ENCODE measurements at places on chromosomes 13 and 19.

DNA sequence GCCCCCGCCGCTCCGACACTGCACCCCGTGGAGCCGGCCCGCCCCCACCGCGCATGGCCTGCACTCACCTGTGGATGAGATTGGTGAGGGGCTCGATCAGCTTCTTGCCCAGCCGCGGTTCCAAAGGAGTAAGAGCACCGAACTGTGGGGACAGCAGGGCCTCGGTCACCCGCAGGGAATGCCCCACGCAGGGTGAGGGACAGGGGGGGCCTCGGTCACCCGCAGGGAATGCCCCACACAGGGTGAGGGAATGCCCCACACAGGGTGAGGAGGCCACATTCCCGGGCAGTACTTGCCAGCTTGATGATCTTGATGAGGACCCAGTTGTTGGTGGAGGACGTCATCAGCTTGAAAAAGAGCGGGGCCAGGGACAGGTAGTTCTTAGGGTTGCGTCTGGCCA lies 22.3 kb downstream of the AP3D1 start:
- no peak for DNase-seq

GRCh38 chr13:98406971-98407370 lies 169.9 kb downstream of the STK24 start:
- no peak for DNase-seq

- no peak for DNase-seq
These were observed 4.1 kb downstream of the SOX21 start for GRCh38 chr13:94708031-94708859.

DNA sequence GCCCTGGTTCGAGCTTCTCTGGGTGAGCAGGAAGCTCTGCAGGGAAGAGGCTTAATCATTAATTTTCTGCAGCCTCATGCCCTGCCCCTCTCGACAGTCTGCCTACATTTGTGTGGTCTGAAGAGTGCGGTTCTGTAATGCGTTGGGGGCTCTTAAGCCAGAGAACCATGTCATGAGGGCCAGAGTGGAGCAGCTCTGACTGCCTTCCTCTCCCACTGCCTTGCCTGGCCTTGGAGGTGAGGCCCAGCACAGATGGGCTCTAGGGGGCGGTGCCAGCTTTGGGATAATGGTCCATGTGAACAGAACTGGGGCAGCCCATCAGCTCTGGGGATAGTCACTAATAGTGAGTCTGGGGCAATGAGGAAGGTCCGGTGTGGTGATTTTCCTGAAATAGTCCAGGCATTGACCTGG lies 5.7 kb downstream of the FGF9 start:
- no peak for DNase-seq

- no peak for DNase-seq
These were observed 21.7 kb upstream of the LSM14A start for GRCh38 chr19:34150558-34150957.

GRCh38 chr13:26494571-26495195 lies 62.8 kb upstream of the WASF3 start:
- DNase-seq = no peak

GRCh38 chr13:108428691-108429090 lies 159.2 kb downstream of the TNFSF13B start:
- DNase-seq = no peak

DNA sequence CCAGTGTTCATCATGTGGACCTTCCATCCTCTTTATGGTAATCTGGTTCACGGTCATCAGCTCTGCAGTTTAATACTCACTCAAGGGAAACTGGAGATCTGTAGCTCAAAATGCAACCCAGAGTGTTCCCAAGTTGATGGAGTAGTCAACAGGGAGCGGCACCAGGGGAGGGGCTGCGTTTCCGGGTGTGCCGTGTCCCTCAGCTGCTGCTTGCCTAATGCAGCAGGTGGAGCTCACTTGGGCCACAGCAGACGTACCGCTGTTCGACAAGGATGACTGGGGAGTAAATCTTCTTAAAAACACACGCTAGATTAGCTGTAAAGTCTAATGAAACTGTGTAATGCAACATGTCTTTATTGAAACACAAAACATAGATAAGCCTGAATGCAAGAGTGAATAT lies 81.1 kb downstream of the TNFSF13B start:
- DNase-seq = no peak

GRCh38 chr13:24225930-24226329 lies 65.4 kb downstream of the SPATA13 start:
- no peak for DNase-seq

GRCh38 chr19:15837221-15837731 lies 21.8 kb upstream of the OR10H1 start:
- DNase-seq = peak; percentile 94

GRCh38 chr13:102487330-102487729 lies 85.5 kb upstream of the FGF14 start:
- DNase-seq = no peak

DNA sequence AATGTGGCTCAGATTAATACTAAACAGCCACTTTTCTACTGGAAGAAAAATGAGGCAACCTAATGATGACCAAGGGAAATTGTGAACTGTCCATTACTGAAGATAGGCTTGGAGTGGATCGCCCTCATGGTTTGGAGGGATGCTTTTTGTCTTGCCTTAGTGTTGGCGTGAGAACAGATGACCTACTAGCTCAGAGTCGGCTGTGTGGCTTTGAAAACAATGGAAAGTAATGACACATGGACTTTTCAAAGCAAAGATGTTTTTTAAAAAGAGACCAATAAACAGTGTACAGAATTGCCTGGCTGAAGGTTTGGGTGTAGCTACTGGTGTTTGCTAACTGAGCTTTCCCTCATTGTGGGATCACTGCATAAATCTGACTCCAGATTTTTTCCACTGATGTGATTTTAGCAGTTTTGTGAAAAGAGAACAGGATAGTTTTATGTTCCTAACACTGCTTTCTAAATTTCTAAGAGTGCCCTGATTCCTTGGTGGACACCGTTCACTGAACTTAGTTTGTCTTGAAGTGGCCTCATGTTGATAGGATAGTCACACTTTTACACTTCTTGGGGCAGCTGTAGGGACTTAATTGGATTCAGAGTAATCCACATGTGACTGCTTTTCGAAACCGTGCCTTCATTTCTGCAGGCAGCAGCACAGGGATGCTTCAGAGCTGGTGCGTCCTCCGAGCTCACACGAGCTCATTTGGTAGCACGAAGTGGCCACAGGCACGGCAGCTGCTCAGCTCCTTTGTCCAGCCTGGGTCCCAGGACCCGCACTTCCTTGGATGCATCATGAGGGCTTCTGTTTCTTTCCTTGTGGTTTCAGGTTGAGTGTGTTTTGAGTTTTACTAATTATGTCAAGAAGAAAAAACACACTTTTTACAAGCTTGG lies 4.3 kb downstream of the CEBPG start:
- DNase-seq = no peak

- DNase-seq = no peak
These were observed 214.2 kb downstream of the DNAJC15 start for GRCh38 chr13:43237616-43238015.

GRCh38 chr19:41415154-41415571 lies 12.0 kb downstream of the B3GNT8 start:
- DNase-seq = no peak

DNA sequence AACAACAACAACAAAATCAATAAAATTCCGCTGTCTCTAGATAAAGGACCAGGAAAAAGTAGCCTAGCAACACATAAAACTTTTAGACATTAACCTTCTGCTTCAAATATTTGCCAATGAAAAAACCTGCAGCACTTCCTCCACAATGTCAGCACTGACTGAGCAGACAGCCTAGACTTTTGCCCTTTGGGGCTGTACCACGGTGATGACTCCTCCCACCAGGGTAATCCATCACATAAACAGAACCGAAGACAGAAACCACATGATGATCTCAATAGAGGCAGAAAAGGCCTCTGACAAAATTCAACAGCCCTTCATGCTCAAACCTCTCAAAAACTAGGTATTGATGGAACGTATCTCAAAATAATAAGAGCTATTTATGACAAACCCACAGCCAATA lies 30.2 kb upstream of the TRPC4 start:
- peak; percentile 6 for DNase-seq

DNA sequence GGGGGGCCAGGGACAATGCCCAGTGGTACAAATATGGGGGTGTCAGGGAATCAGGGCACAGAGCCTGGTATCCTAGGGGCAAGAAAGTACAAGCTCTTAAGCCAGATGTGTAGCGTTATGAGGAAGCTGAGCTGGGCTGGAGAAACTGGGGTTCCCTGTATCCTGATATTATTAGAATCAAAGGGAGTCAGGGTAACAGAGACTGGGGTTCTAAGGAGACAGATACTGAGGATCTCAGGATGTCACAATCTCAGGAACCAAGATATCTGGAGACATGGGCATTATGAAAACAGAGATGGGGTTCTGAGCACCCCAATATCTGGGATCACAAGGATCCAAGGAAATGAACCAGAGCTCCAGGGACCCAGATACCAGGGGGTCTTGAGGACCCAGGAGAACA lies 784 bp downstream of the BCL3 start:
- DNase-seq = no peak

DNA sequence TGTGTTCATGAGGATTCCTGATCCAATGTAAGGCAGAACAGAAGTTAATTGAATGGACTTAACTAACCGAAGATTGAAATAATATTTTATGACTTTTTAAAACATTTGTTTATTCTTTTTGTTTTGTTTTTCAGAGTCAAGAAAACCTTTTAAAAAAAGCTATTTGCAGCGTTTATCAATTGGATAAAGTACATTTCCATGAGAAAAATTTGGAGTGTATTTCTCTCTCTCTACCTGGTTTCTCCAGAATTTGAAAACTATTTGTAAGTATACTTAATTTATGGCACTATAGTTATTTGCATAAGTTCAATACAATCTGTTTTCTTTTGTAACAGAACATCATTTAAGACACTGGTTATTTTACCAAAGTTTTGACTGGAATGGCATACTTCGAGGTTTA lies 208.0 kb upstream of the UBL3 start:
- DNase-seq = no peak

GRCh38 chr19:4229179-4229931 lies at the start of gene EBI3:
EBI3 (plus strand) TSS chr19:4229523; CDS start chr19:4229551, 28 bp downstream.
- no peak for DNase-seq

- peak; percentile 61 for DNase-seq
These were observed 55.2 kb downstream of the SPATA13 start for GRCh38 chr13:24215732-24216131.

- peak; percentile 26 for DNase-seq
These were observed at the start of gene DNAJC15 for GRCh38 chr13:43023289-43023963. DNAJC15 (plus strand) TSS chr13:43023586; CDS start chr13:43023627, 41 bp downstream.

- peak; percentile 3 for DNase-seq
These were observed 1421.5 kb upstream of the SPRY2 start for GRCh38 chr13:81762449-81762848.

GRCh38 chr19:45601524-45602374 lies at the start of gene GPR4:
GPR4 (minus strand) TSS chr19:45602212; CDS start chr19:45591866, 10,346 bp downstream.
- DNase-seq = no peak

DNA sequence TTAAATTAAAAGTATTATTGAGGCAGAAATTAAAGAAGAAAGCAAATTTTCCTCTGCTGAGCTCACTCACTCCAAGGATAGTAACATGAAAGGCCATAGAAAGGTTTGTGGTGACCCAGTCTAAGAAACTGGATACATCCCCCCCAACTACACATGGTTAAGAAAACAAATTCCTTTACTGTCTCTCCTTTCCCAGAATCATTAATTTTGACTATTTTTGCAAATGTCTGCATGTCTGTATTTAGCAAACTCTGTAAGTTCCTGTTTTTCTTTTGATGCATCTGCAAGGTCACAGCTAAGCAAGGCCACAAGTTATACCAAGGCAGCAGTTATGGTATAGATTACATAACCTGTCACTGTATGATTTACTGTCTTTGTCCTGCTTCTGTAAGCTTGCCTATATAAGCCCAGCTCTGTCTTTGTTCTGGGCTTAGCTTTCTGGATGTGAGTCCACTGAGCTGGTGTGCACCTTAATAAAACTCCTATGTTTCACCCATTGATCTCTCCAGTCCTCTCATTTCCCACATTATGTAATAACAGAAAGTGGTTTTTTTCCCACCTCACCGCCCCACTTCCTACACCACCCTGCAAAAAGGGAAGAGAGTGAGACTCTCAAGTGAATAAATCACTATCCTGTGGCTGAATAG lies 8.5 kb upstream of the ZNF83 start:
- no peak for DNase-seq

DNA sequence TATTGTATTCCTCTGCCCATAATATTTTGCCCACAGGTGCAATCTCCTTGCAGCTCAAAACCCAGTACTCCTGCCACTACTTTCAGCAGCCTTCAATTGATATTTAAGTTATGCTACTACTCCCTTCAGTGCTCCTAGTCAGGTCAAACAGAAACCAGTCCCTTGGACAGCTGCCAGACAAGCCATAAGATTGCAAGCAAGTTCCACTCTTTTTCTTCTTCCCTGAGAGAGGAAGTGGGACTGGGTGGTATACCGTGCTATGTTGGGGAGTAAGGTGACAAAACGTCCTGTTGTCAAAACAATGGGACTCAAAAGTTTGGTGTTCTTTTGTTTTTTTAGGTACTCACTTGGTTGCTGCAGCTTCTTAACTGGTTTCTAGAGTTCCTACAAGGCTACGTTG lies 63.1 kb upstream of the FRY start:
- DNase-seq = no peak

- DNase-seq = peak; percentile 25
These were observed 28.0 kb downstream of the AKT2 start for GRCh38 chr19:40257096-40257517.

- no peak for DNase-seq
These were observed 358.5 kb upstream of the PCDH9 start for GRCh38 chr13:67588607-67589006.

DNA sequence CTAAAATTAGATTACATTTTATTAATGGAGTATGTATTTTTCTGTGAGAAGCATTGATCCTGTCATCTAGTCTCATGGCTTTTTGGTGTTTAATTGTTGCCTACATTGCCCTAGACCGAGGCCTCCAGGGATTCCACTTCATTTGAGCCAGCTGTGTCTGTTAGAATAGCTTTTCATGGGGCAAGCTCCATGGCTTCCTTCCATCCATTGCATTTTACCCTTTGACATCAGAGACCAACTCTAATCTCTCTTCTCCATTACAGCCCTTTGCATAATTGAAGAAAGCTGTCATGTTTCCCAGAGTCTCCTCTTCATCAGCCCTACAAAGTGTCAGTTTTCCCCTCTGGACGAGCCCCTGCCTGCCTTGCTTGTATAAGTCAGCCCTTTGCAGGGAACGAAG lies 70.6 kb downstream of the MTUS2 start:
- DNase-seq = no peak

DNA sequence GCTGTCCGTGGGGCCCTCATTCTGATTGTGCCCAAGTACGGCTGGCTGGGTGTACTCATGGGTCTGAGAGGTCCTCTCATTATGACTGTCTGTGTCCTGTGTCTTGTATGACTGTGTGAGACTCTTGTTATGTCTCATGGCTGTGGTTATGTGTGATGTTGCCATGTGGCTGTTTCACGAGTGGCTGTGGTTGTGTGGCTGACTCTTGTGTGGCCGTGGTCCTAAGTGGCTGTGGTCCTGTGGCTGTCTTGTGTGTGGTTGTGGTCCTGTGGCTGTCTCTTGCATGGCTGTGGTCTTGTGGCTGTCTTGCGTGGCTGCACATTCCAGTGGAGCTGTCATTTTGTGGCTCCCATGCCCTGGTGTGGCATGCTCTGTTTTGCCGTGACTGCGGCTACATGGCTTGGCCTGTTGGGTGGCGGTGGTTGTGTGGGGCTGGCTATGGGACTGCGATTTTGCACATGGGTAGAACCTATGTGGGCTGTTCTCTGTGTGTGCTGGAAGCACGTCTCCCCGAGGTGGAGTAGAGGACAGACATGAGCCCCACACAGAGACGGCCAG lies 2.5 kb downstream of the LYL1 start:
- no peak for DNase-seq
